ENCODE measurements at places on chromosomes 1 and 21.

DNA sequence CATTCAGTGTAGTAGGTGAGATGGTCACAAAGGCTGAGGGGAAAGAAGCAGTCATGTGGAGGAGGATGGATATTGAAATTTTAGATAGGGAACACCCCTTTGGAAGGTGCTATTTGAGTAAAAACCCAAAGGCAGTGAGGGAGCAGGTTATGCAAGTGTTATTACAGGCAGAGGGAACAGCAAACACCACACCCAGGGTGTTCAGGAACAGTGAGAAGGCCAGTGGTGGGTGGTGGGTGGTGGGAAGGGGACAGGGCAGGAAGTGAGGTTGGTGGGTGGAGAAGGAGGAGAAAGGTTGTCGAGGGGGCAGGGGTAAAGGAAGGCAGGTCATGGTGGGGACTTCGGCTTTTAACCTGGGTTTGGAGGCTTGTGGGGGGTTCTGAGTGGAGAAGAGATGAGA, 39.2 kb upstream of the SCMH1 start:
- DNase-seq, result no peak

DNA sequence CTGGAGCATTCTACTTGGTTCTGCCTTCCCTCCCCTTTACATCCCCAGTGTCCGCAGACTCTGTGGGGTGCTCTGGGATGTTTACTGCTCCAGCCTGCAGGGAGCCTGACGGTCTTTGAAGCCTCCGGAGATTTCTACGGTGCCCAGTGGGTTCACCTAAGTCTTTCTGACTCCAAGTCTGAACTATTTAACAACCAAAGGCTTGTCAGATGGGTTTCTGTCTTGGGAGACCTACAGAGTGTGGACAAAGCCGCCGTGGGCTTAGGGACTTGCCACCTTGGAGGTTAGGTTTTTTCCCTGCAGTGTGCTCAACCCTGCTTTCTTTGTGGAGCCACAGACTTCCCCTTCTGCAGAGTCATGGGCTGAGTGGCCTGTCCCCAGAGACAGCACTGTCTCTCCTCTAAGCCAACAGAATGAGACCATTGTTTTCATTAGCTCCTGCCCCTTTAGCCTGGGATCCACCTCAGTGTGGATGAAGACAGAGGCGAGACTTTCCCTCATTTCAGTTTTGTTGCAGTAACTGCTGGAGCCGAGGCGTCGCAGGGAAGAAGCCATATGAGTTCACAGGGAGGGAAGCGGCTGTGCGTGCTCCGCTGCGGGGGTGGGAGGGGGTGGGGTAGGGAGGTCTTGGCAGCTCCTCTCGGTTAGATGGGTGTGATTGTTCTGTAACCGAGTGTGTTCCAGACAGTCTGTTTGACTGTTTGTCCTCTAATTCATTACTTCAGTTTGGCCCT, 120.7 kb downstream of the CNIH3 start:
- DNase-seq, result no peak

DNA sequence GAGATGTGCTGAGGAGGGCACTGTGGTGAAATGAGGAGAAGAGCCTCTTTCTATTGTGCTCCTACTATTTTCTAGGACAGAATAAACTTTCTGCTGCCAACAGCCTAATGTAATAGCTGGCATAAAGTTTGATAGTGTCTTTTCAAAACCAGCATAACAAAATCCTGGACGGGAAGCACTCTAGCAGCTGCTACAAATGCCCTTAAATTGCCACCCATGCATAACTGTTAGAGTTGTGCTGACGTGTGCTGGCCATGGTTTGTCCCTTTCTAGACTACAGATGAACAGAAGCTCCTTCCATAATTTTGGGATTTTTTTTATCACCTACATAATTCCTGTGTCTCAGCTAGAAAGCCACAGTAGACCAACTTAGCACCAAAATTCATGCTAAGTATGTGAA, 88.5 kb upstream of the DEPDC1 start:
- DNase-seq, result no peak

GRCh38 chr21:46639489-46640386, 4.3 kb downstream of the PRMT2 start:
- DNase-seq, result no peak

GRCh38 chr21:44454747-44455523, at the start of gene LRRC3:
TSS of gene LRRC3 (plus strand) at chr21:44455510. CDS start at chr21:44456645, 1,135 bp downstream.
- DNase-seq, result peak; percentile 88

DNA sequence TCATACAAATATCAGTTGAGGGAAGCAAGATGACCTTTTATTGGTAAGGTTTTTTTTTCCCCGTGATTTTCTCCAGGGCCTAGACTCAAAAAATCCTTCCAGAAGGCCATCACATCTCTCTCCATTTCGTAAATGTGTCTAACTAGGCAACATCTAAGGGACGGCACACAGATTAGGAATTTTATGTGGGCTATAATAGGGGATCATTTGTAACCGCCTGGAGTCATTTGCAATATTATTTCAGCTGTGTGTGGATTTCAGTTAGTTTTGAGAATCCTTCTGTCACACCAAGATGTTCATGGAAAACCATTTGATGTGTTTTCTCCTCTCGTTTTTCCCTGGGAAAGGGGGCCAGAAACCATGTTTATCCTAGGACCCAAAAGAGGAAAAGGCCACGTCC, 63.1 kb downstream of the ATP5PO start:
- DNase-seq, result no peak

GRCh38 chr1:238582816-238583215, 692.1 kb upstream of the ZP4 start:
- DNase-seq, result no peak

DNA sequence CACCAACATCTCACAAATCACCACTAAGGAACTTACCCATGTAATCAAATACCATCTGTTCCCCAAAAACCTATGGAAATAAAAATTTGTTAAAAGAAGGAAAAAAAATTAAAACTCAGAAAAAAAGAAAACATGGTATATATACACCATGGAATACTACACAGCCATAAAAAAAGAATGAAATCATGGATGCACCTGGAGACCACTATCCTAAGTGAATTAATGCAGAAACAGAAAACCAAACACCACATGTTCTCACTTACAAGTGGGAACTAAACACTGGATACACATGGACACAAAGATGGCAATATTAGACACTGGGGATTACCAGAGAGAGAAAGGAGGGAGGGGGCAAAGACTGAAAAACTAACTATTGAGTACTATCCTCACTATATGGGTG, 50.4 kb downstream of the ZSWIM5 start:
- no peak for DNase-seq

DNA sequence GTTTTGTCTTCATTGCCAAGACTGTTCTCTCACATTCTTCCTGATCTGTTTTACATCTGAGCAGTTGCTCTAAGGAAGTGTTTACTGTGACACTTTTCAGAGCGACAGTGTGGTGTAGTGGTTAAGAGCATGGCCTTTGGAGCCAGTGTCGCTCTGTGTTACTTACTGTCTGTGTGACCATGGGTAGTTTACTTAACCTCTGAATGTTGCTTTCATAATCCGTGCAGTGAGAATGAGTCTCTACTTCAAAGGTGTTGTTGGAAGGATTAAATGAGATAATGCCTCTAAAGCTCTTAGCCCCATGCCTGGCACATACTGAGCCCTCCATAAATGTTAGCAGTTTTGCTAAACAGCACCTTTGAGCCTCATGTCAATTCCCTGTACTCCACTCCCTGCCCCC, 35.9 kb upstream of the ZFP69B start:
- DNase-seq, result no peak

GRCh38 chr1:29311352-29312030, 75.2 kb downstream of the PTPRU start:
- no peak for DNase-seq

DNA sequence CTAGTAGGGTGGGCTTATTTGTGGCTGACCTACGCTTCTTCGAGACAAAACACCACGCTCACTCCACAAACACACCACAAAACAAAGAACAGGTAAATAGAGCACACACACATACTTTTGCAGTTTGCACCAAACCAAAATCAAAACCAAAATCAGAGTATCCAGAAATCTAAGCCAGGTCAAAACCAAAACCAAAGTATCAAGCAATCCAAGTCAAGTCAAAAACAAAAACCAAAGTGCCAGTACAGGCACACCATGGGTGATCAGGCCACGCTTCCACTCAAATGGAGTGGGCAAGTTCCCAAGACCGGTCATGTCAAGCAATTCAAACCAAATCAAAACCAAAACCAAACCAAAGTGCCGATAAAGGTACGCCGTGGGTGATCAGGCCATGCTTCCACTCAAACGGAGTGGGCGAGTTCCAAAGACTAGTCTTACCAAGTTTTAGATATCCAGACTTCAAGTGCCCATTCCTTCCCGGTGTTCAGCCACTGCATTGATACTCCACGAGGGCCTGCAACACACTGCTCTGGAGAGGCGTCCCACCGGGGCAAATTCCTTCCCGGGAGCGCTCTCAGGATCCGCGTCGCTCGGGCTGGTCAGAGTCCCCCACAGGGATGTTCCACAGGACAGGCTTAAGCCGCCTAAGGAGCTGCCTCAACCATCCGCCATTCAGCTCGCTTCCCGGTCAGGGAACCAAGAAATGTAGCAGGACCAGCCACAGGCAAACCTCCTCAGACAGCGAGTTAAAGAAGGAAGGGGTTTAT, 169.1 kb downstream of the CDC7 start:
- no peak for DNase-seq

GRCh38 chr1:193270996-193271395, 84.6 kb upstream of the B3GALT2 start:
- DNase-seq, result no peak

GRCh38 chr1:154081386-154082126, 73.3 kb downstream of the NUP210L start:
- DNase-seq, result no peak

- no peak for DNase-seq
Observed at GRCh38 chr1:8170059-8170835, 144.1 kb upstream of the ERRFI1 start.

DNA sequence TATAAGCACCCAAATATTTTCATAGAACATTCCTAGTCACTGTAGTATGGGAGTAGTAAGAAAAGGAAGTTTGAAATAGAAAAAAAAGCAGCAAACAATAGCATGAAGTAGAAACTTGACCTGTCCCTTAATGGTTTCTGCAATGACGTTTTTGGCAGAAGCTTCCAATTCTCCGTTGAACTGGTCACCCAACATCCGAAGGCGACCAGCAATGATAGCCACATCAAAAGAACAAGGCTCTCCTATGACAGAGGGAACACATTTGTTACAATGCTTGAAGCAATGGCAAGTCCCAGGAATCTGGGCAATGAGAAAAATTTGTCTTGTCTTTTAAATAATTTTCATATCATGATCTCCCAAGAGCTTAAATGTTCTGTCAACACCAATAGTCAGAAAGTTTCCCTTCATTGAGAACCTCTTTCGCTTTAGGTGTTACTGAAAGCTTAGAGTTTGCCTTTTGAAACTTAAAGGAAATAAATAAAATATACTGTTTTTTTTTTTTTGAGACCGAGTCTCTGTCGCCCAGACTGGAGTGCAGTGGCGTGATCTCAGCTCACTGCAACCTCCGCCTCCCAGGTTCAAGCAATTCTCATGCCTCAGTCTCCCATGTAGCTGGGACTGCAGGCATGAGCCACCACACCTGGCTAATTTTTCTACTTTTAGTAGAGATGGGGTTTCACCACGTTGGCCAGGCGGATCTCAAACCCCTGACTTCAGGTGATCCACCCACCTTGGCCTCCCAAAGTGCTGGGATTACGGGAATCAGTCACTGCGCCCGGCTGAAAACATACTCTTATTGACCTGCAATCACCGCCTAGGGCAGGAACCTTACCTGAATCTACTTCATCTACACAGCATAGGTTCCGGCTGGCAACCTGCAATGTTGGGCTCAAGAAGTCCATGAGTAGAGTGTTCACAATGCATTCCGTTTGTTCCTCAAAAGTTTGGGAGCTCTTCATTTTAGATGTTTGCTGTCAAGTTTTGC, 672 bp downstream of the BCL2L15 start:
- DNase-seq, result no peak

DNA sequence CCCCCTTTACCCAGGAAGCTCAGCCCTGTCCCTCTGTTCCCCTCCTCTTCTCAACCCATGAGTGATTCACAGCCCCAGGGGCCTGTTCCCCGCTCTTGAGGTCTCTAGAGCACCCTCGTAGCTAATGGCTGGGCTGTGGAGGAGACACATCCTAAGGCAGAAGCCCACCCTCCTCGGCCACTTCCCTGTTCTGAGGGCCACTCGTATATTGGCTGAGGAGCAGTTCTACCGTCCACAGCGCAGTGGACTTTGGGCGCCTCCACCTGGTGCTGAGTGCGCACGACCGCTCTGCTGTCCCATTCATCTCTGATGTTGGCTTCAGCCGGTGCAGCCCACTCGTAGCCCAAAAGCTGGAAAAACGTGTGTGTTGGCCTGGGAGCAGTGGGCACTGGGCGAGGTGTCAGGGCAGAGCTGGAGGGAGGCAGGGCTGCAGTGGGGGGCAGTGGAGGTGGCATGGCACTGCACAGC, 24.5 kb upstream of the PKP1 start:
- no peak for DNase-seq

- DNase-seq, result no peak
Observed at GRCh38 chr1:221880182-221880581, 138.3 kb upstream of the DUSP10 start.

GRCh38 chr1:114235960-114236359, 82.3 kb upstream of the SYT6 start:
- DNase-seq, result no peak

GRCh38 chr1:72650843-72651435, 368.6 kb upstream of the NEGR1 start:
- DNase-seq, result no peak

DNA sequence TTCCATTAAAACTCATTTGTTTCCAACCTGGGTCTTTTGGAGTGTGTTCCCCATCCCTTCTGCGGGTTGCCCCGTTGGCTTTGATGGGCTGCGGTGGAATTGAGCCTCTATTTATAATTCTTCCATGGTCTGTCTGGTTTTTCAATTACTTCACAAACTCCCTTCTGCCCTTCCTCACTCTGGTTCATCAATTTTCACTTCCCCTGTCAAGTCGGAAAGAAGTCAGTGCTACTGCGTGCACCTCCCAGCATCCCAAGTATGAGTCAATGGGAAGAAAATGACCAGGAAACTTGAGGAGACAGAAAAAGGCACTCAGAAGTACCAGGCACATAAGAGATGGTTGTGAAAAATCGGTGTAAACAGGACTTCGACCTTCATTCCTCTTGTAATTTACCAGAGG, 126.2 kb downstream of the KAZN start:
- no peak for DNase-seq

Measured in activated CD4-positive, alpha-beta memory T cell treated with anti-CD3 and anti-CD28 coated beads, Interleukin-2, amount 10 ng/mL, durations not matched to agents 7 days and 5 days (primary cell).